ENCODE measurements at places on chromosomes 12 and 14.

DNA sequence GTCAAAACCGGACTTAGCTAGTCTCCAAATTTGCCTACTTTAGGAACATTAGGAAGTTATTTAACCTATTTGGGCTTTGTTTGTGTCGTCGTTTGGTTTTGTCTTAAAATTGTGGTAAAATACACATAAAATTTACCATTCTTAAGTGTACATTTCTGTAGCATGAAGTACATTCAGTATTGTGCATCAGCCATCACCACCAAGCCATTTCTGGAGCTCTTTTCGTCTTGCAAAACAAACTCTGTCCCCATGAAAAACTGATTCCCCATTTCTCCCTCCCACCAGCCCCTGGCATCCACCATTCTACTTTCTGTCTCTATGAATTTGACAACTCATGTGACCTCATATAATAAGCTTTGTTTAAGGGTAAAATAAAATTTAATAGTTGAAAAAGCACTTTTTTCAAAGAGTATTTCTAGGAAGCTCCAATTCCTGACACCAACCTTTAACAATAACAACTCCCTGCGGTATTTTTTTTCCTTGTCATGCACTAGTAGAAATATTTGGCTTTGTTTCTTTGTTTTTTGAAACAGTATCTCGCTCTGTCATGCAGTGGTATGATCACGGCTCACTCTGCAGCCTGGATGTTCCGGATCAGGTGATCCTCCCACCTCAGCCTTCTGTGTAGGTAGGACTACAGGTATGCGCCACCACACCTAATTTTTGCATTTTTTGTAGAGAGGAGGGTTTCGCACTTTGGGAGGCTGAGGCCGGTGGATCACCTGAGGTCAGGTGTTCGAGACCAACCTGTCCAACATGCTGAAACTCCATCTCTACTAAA lies 3.6 kb upstream of the UBC start:
- no peak for DNase-seq

DNA sequence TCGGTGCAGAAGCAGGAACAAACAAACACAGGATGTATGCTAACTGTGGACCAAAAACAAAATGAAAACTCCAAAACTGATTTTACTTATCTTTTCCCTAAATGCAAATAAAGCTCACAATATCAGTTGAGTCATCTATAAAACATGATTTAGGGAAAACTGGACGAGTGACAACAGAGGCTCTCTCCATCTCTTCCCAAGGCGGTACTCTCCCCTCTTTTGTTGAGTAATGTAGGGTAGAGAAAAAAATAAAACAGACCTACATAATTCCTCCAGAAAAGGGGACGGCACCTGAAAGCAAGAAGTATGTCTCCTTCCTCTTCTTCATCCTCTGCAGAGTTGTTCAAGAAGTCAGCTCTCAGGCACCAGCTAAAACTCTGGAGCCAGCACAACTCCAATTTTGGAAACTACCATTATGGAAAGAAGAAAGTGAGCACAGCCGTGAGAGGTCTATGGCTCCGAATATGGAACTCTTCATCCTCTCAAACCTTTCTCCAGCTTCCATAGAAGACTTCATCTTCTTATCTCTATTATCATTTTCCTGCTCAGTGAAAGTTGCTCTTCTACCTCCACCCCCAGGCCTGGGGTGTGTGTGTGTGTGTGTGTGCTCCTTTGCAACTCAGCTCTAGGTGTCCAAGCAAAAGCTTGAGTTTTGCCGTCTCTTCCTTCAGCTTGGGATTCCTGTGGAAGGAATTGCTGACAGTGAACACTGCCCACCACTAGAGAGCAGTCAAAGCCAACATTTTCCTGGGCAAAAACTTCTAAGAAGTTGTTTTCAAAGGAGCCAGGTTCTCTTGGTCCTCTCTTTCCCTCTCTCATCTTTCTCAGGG lies 155.4 kb downstream of the DIO2 start:
- DNase-seq, result peak; percentile 72

DNA sequence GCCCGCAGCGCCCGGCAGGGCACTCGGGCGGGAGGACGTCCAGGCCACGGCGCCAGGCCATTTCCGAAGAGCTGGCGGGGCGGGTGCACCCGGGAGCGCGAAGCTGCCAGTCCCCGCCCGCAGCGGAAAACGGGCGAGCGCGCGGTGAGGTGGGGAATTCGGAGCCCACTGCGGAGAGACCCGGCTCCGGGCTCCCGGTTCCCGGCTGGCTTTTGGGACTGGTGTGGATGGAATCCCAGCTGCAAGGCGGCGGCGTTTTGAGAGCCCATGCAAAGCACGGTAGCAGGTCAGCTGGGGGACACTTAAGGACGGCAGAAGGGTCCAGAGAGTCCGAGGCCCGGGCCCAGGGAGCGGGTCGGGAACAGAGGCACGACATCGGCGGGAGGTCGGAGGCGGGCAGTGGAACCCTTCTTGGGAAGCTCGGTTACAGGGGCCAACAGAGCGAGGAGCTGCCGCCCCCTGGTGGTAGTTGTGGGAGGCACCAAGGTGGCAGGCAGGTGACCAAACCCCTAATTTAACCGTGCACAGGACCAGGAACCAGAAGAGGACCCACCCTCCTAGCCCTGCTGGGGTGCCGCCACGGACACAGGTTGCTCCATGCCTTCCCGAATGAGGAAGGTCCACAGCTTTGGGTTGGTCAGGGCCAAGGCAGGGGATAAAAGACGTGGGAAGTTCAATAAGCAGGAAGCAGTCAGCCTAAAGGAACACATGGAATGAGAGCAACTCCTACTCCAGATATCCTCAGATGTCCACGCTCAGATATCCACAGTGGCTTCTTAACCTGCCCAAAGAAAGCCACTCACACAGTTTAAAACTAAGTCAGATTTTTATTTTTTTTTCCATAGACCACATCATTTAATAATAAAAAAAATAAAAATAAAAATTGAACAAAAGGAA lies 685 bp upstream of the CDH24 start:
- DNase-seq, result peak; percentile 83

DNA sequence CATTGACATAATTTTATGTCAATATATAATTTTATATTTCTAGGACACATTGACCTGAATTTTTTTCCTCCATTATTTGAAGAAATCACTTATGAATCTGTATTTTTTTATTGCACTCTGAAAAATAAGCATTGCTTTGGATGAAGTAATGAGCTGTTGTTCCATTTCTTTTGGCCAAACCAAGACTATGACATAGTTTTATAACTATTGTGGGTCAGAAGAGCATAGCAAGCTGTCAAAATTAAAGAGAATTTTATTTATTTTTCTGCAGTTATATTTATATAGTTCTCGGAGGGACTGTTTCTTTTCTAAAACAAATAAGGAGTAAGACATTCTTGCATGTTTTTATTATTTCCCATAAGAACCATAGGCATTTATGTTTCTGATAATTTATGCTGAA lies 8.5 kb downstream of the C12orf75 start:
- no peak for DNase-seq

GRCh38 chr12:27779416-27779919 lies 565 bp upstream of the KLHL42 start:
- DNase-seq, result no peak

DNA sequence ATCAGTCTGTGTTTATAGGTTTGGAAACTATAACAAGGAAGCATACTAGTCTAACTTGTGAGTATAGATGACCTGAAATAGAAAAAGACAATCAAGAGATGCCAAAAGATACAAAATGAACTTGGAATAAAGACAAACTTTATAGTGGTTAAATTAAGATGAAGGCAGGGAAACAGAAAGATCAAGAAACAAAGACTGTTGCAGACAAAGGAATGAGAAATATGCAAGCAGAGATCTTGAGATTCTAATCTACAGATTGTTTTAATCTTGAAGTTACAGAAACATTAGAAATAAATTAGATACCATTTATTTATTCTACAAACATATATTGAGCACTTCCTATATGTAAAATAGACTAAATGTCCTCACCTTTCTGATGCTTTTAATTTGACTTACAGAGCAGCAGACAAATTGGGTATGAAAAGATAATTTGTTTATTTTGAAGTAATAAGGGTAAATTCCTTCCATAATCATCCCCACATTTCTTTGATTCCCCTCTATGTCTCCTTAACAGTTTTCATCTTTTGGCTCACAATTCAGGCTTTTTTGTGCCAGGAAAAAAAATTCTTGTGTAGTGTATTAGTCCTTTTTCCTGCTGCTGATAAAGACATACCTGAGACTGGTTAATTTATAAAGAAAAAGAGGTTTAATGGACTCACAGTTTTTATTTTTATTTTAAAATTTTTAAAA lies 134.4 kb downstream of the KITLG start:
- no peak for DNase-seq

DNA sequence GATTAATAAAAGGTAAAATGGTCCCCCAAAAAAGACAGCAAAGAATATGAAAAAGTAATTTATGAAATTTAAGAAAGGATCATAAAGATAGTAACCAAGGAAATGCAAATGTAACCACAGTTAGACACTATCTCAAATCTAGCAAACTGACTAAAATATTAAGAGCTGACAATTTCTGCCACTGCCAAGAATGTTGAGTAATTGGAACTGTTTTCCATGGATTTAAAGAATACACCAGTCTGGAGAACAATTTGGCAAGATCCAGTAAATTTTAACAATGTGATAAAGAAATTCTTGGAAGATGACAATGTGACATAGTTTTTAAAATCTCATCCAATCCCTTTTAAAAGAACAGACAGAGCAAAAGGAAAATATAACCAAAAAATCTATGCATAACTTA lies 798.0 kb upstream of the MGAT4C start:
- no peak for DNase-seq

DNA sequence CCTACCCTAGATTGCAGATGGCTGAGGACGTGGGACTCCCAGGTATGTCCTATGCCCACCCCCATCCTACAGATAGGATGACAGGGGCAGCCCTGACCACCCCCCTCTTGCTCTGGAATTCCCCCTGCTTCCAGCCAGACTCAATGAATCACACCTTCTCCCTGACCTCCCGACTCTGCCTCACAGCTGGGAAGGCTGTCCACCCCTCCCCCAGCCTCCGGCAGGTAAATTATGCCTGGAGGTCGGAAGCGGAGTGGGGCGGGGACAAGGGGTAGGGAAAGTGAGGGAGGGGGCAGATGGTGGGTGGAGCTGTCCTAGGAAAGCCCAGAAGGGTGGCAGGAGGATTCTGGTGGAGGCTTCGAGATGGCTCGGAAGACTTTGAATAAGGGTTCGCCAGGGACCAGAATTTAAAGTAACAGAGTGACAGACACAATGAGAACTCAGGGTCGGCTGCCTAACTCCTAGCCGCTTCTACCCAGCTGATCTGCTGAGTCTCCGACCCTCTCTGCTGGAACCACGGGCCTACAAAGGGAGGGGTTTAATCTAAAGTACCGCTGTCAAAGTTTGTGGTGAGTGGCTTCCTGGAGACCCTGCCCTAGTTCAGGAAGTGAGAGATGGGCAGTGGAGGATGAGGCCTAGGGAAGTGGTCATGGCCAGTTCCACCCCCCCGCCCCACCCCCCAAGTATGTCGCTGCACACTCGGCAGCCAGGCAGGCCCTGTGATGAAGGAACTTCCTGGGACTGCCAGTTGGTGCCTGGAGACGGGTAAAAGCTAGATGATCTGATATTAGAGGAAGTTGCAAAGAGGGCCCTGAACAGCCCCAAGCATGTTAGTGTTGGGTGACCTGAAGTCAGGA lies 4.2 kb downstream of the PLEKHG3 start:
- no peak for DNase-seq

DNA sequence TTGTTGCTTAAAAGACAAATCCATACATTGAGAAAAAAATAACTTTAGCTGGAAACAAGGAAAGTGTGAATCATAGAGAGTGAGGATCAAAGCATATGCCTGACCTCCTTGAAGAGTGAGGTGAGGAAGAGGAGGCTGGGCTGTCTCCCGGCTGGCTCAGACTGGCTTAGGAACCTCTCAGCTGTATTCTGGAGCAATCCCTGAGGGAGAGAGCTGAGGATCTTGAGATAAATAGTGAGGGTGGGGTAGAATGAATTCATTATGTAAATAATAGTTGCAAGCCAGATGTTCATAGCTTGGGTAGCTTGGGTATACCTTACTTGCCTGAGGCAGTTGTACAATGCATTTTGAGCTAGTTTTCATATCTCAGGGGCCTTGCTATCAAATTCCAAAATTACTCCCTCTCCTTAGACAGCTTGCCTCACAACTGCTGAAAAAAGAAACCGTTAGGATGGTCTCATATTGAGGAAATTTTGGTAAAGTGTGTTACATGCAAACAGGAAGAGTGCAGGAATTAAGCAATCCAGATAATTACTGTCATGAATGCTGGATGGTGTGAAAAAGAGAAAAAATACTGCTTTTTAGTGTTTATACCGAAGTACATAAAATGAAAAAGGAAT lies 30.5 kb upstream of the SLC15A5 start:
- no peak for DNase-seq

GRCh38 chr12:43882578-43883178 lies 46.8 kb downstream of the TMEM117 start:
- DNase-seq, result peak; percentile 46

Data from COLO829 (cell line).